Lung microvascular endothelial cell (primary cell): ENCODE measurements at places on chromosomes 12 and 14.

DNA sequence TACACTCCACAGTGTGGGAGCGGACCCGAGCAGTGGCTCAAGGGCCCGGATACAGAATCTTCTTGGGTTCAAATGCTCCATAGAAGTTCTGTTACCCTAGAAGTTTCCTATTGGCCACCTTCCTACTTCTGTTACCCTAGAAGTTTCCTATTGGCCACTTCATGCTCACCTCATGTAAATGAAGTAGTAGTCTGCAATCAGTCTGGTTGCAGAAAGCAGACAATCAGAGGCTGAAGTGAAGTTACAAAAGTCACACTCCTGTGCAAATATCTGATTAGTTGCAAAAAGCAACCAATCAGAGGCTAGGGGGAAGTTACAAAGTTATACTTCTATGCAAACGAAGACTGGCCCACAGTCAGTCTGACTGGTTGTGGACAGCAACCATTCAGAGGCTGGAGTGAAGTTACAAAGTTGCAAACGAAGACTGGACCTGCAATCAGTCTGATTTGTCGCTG, 77.8 kb upstream of the CPNE8 start:
- no peak for DNase-seq

GRCh38 chr12:11696084-11696483, 46.6 kb downstream of the ETV6 start:
- DNase-seq = no peak

- DNase-seq = peak; percentile 91
Observed at GRCh38 chr12:108699955-108700563, 31.3 kb downstream of the CORO1C start.

DNA sequence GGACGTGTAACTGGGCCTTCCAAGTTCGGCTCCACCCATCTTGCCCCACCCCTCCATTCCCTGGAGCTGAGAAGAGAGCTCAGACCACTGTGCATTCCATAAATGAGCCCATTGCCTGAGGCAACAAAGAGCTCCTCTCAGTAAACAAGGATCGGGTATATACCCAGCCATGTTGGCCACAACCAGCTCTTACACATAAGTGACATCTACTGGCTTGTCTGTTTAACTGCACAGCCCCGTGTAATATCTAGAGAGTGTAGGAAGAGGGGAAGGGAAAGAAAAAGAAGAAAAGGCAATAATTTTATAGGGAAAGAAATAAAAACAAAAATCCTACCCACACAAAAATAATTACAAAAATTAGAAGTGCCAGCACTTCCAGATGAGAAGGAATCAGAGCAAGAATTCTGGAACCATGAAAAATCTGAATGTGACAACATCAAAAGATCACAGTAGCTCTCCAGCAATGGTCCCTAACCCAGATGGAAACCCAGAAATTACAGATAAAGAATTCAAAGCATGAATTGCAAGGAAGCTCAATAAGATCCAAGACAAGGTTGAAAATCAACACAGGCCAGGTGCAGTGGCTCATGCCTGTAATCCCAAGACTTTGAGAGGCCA, 308.1 kb downstream of the RPAP3 start:
- DNase-seq = peak; percentile 83

- DNase-seq = no peak
Observed at GRCh38 chr14:75653563-75653962, 7.1 kb downstream of the ERG28 start.

GRCh38 chr14:50667996-50668825, at the start of gene SAV1:
SAV1 (minus strand) TSS chr14:50668306; CDS start chr14:50667967, 339 bp downstream.
- peak; percentile 80 for DNase-seq

DNA sequence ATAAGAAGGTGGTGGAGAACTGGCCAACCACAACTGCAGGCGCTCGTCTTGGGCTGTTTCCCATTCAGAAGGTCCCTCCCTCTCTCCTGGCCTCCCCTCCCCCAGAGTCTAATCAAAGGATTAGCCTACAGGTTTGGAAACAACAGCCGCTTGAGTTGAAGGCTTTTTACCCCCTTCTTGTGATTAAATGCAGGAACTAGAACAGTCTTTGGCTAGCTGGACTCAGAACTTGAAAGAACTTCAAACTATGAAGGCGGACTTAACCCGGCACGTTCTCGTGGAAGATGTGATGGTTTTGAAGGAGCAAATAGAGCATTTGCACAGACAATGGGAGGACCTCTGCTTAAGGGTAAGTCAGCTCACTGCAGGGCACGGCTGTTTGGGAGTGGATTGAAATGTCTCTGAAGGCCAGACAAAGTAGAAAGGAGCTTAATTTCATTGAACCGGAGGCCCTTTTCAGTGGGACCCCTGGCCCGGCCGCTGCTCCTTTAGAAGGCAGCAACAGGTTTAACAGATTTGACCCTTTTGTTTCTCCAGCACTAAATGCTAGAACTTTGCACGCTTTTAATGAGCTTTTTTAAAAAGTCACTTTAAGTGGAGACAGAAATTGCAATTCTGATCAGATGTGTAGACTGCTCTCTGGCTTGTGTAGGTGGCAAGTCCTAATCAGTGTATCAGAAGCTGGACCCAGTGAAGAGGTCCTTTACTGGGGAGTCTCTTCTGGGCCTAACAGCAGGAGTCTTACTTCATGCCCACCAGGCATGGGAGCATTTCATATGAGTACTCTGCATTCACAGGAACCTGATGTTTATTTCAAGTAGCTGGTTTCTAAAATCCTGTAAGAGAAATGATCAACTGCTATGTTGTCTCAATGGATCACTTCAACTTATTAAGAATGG, 107.7 kb downstream of the ESR2 start:
- DNase-seq = no peak

DNA sequence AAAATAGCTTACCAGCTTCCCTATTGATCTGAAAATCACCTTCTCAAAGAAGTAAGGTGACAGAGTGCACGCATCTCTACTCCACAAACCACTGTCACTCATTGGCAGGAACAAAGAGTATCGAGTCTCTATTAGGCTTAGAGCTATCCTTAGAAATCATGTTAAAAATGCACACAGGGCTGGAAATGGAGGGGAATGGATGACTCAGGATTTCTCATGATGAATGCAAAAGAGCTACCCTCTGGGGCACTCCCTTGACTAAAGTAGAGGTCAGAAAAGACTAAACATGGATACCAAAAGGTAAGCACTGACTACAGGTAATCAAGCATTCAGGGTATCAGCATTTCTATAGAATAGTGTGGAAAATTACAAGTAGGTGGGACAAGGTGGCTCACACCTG, 96.1 kb upstream of the ANO4 start:
- DNase-seq = no peak

DNA sequence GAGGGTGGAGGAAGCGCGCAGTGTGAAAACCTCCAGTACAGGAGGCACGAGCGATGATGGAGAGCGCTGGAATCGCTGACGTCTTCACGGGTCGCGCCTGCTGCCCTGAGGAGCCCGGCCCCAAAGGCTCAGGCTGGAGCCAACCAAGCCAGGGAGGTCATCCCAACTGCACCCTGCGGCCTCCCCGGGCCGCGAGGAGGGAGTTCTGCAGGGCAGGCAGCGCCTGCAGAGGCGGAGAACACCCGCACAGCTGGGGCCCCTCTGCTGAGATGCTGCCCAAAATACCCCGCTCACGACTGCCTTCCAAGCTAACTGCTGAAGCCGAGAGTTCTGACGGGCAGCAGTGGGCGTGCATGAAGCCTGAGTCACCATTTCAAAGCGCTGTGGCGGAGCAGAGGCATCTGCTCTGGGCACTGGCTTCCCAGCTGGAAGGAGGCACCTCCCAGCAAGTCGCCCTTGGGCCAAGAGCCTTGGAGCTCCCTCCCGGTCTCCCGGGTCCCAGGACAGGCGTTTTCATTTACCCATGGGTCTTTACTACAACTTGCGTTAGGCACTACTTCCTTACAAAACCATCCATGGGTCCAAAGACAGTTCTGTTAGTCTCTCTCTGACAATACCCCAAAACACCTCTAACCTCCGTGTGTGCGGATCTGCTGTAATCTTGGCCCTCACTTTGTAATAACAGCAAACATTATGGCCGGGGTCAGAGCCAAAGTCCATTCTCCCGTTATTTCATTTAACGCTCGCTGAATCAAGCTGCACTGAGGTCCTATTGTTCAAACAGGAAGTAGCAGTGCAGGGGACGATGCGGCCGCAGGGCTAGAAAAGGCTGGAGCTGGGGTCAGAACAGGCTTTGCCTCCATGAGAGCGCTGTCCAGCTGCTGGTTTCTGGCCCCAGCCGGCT, 60.1 kb upstream of the RIMBP2 start:
- peak; percentile 86 for DNase-seq

DNA sequence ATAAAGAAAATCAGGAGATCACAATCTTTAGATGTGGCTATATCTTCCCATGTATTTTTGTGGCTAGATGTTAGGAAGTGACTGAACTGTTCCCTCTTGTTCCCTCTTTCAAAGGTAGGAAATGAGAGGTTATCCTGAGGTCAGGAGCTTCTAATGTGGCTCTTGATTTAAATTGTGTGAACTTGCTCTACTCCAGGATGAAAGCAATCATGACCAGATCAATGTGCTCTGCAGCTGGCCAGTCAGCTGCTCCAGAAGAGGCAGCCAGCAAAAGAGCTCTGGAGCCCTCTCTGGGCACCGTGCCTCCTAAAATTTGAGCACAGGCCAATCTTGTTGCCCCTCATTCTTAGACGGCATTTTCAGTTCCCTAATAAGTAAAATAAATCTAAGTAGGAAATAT, 32.0 kb downstream of the CDK17 start:
- DNase-seq = peak; percentile 93

- peak; percentile 51 for DNase-seq
Observed at GRCh38 chr12:63276537-63277365, 125.8 kb upstream of the AVPR1A start.

GRCh38 chr12:64412459-64412858, 8.3 kb downstream of the XPOT start:
- no peak for DNase-seq

GRCh38 chr14:89007906-89008305, 183.5 kb downstream of the TTC8 start:
- DNase-seq = no peak

GRCh38 chr14:87457720-87458119, 535.3 kb downstream of the GALC start:
- no peak for DNase-seq

GRCh38 chr14:49999146-49999761, 106.4 kb downstream of the ARF6 start:
- DNase-seq = peak; percentile 90

GRCh38 chr12:125443341-125443740, 378.1 kb downstream of the AACS start:
- DNase-seq = no peak

GRCh38 chr14:85159726-85160125, 370.2 kb upstream of the FLRT2 start:
- no peak for DNase-seq

DNA sequence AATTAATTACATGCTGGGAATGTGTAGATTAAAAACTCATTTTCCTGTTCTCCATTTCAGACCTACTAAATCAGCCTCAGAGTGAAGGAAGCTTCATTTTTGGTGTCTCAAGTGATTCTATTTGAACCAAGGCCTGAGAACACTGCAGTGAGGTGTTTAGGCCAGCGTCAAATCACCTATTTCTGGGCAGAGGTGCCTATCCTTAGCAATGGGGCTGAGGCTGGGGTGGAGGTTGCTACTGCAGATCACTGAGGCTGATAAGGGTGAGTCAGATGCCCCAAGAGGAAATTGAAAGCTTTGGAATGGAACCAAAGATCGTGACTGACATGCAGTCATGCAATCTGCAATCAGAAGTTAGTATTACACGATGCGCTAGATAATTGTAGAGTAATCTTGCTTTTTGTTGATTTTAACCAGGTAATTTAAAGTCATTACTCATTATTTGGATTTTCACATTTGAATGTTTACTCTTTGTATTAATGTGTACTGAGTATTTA, 4.4 kb downstream of the TXNRD1 start:
- DNase-seq = peak; percentile 98

DNA sequence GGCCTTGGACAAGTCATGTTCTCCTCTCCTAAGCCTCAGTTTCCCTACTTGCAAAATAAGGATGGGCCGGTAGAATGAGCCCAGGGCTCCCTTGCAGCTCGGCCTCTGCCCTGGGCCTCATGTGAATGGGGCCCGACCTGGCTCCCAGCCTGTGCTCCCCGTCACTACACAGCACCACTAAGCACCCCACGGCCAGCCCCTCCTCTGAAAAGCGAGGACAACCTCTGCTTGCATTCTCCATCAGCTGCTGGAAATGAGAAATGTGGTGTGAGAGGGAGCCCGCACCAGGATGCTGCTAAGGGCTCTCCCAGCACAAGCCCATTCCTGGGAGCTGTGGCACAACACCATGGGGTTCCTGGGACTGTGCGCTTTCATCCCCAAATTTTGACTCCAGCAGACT, 10.2 kb downstream of the SLC25A47 start:
- DNase-seq = no peak

DNA sequence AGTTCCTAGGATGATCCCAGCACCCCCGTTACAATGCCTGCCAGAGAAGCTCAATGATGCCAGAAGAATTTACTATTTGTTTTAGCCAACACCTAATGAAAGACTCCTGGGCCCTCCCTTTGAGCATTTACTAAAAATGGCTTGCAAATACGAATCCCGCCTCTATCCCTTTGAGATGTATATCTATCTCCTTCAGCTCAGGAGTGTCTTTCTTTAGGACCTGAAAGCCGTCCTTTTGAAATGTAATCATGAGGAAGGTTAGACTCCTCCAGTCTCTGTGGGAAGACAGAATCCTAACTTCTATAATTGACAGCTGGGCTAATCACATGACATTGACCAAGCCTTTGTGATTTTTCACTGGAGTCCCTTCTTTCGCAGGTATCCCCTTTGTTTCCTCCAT, 19.2 kb upstream of the DYNC1H1 start:
- no peak for DNase-seq

GRCh38 chr12:131074221-131075083, 120.7 kb downstream of the ADGRD1 start:
- no peak for DNase-seq

- no peak for DNase-seq
Observed at GRCh38 chr14:64955297-64955696, 12.8 kb upstream of the GPX2 start.

- no peak for DNase-seq
Observed at GRCh38 chr14:99654235-99654985, 9.5 kb downstream of the HHIPL1 start.

GRCh38 chr12:3202734-3203446, 125.7 kb downstream of the TSPAN9 start:
- DNase-seq = peak; percentile 55

GRCh38 chr14:54697001-54697400, 130.1 kb downstream of the SAMD4A start:
- DNase-seq = no peak

DNA sequence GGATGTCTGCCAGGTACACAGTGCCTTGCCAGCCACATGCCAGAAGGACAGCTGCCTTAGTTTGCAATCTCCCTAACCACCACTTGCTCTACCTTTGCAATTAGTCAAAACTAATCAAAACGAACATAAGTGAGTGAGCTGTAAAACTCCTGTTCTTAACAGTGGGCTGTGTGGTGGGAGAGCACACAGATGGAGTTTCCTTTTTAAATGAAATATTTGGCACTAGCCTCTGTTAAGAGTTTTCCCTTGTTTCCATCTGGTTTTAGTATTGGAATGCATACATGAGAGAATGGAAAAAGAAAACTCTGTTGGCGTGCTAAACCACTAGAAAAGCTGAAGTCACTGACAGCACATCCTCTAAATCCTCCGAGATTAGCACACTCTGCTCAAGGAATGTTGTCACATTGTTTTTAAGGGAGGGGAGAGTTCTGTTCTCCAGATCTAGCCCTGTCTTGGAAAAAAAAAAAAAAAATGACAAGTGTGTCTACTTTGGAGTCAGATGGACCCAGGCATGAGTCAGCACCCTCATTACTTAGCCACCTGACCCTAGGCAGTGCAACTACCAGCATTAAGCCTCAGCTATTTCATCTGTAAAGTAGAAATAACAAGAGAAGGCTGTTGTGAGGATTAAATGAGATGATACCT, 83.9 kb downstream of the STXBP6 start:
- peak; percentile 14 for DNase-seq
